NCI-H226 (cell line): ENCODE measurements at places on chromosomes 12 and 14.
A peak's percentile ranks its signal among the peaks of the same experiment; 100 is the strongest.

GRCh38 chr14:83940253-83940652, 1589.7 kb upstream of the FLRT2 start:
- DNase-seq: no peak

- no peak for DNase-seq
Measured at GRCh38 chr12:84508851-84509260, 403.7 kb downstream of the SLC6A15 start.

GRCh38 chr12:56658921-56659320, 13.1 kb upstream of the ATP5F1B start:
- DNase-seq: peak; percentile 21

GRCh38 chr14:76040704-76041103, 55.1 kb downstream of the IFT43 start:
- DNase-seq: no peak

- DNase-seq: no peak
Measured at GRCh38 chr12:63894132-63894531, 49.6 kb downstream of the SRGAP1 start.

DNA sequence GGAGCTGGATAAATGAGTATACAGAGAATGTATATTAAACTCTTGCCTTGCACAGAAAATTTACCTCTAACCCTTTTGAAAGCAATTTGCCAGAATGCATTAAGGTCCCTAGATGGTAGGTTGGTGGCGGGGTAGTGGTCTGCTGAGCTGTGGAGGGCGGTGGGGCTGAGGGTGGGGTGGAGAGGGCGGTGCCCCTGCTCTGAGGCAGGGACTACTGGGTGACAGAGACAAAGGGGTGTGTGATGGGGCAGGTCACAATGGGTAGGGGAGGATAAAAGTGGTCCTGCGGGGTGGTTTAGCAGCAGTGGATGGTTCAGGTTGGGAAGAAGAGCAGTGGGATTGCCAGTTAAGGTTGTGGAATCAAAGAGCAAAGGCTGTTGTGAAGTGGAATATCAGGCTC, at the start of gene GARIN6:
Gene GARIN6 (plus strand): TSS at position 301 of the 400 bp plus-strand sequence. CDS start 422 bp downstream, outside the sequence.
- no peak for DNase-seq

DNA sequence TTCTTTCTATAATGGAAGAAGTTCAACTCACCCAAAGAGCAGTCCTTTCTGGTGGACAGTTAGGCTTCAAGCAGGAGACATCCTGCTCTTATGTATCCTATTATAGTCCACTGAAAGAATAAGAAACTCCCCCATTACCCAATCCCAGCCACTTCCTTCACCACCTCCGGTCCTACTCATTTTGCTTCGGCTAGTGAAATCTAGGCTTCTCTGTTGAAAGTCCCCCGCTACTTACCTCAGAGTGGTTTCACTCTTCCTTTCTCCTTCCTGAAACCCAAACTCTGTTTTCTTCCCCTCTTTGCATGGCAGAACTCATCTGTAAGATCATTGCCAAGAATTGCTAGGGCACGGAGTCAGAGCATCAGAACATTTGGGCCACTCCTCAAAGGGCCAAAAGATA, at the start of gene GPR84:
Gene GPR84 (minus strand): TSS at position 74 of the 400 bp plus-strand sequence. CDS start 635 bp downstream, outside the sequence.
- DNase-seq: no peak
